Left renal cortex interstitium (tissue), 4 donors: ENCODE measurements at places on chromosomes 1 and 21. TPM values are rescaled to one million over a fixed set of nuclear protein-coding genes. Genes with fewer than 3 reads are reported as not detected.

GRCh38 chr1:24294228-24294672 is 24.9 kb upstream of the GRHL3 start:
- DNase-seq, result peak; percentile 29

DNA sequence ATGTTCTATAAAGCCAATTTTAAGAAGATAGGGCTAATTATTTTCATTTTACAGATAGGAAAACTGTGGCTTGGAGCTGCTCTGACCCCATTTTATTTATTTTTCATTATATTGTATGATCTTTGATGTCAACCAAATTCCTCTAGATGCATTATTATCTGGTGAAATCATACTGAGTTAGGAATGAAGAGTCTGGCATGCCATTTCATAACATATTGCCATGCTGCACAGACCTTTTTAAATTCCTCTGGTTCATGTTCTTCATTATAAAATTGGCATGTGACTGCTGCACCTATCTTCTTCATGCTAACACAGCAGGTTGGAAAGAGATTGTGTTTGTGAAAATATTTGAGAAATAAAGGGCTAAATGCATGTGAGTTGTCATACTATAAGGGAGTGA is 12.7 kb downstream of the PRRX1 start:
- no peak for DNase-seq

DNA sequence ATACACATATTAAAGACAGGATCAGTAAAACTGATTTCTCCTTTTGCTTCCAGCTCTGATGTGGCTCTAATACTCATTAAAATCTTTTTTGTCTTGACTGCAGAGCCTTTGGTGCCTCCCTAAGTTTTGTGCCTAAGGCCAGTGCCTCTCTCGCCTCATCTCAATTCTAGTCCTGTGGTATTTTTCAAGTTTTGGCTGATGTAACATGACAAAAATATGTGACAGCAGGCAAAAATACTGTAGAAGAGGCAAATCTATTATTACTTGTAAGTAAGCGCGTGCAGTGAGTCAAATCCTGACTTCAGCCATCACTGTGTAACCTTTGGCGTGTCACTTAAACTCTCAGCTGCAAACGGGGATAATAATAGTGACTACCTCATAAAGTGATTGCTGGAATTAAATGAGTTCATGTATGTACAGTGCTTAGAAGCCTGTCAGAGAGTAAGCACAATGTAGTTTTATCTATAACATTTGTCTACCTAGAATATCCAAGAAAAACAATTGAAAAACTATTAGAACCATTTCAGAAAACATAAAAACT is 74.0 kb downstream of the MAB21L3 start:
- no peak for DNase-seq

DNA sequence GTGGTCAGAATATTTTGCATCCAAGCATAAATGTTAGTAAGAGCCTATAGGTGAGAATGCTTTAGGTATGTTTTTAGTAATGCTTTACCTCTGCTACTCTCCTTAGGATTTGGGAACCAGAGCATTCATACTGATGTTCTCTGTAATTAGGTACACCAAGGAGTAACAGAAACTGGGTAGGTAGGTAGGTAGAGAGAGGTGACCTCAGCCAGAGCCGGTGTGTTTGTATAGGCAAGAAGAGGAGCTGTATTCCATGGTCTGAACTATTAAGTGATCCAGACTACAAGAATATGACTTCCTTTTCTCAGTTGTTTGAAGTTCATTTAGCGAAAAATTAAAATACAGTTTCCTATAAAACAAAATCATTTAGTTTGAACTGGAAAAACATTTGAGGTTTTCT is 108.5 kb downstream of the SDCCAG8 start:
- DNase-seq, result no peak

GRCh38 chr1:27596261-27596660 is 7.7 kb downstream of the AHDC1 start:
- no peak for DNase-seq

DNA sequence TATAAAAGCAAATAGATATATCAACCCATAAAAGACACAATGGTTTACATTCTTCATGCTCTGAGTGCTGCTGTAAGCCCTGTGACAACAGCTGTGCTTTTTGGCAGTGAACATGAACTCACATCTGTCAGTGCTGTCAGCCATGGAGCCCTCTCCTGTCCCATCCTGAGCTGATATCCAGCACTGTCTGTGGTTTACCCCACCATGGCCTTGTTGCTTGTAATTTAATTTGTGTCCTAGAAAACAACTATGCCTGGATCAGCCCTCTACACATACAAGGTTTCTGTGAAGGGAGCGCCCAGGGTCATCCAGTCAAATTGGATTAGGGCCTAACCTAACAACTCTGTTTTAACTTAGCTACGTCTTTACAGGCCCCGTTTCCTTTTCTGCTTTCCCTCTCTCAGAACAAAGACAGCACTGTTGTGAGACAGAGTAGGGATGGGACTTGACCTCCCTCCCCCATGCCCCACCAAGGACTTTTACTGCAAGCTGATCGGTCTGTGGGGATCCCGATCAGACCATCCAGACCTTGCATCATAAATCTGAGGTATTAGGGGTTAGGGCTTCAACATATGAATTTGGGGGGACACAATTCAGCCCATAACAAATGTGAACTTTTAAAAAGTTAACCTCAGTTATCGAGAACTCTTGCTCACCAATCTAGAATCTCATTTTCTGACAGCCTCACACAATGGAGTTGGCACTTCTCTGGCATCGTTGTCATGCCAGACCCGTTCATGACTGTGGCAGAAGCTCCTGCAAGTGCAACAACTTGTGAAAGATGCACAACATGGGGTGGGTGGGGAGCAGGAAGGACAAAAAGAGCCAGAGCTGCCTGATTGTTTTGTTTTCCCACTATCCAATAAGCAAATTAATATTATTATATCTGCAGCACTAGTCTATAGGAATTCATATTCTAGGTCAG is 16.4 kb upstream of the SLC44A3 start:
- no peak for DNase-seq

DNA sequence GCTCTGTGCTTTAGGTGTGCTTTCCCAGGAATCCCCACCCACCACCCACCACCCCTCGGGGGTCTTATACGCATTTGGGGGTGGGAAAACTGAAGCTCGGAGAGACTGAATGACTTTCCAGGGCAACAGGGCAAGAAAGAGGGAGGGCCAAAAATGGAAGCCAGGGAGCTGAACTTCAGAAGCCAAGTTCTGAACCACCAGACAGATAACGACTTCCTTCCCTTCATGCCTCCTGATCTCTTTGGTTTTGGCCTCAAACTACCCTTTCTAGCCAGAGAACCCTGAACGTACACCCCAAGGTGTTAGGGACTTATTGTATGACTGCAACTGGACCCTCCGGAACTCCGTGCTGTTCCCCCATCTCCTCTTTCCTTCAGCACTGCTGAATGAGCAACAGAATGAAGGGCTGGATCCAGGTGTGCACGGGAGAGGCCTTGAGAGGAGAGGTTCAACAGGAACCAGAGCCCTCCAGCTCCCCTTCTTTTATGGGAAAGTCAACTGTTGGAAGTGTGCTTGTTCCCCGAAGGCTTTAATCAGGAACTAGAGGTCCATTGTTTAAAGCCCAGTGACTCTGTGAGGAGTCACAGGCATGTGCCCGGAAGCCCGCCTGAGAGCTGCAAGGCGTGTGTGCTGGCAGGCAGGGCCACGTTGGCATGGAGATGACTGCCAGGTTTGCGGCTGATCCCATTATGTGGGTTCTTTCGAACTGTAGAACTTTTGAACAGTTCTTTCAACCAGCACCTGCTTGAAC is 3.1 kb downstream of the BACE2 start:
- no peak for DNase-seq

GRCh38 chr1:24417681-24418080 is 2.1 kb downstream of the NIPAL3 start:
- no peak for DNase-seq

DNA sequence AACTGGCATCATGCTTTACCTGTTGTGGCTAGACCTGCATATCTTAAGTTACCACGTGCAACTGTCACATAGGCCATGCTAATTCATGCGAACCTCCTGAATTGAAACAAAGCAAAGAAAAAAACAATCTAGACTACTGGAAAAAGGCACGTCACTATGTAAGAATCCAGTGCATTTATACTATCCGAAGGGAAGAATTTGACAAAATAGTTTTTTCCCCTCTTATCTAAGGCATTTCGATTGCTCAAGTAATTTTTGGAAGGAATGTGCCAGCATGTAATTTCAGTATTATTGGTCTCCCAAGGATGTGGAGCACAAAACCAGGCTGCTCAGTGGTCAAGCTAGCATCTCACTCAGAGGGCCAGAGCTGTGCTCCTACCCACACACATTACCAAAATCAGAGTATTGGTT is 31.5 kb upstream of the C1orf198 start:
- no peak for DNase-seq

- DNase-seq, result no peak
Observed at GRCh38 chr1:101995984-101996745, 561 bp downstream of the OLFM3 start.

DNA sequence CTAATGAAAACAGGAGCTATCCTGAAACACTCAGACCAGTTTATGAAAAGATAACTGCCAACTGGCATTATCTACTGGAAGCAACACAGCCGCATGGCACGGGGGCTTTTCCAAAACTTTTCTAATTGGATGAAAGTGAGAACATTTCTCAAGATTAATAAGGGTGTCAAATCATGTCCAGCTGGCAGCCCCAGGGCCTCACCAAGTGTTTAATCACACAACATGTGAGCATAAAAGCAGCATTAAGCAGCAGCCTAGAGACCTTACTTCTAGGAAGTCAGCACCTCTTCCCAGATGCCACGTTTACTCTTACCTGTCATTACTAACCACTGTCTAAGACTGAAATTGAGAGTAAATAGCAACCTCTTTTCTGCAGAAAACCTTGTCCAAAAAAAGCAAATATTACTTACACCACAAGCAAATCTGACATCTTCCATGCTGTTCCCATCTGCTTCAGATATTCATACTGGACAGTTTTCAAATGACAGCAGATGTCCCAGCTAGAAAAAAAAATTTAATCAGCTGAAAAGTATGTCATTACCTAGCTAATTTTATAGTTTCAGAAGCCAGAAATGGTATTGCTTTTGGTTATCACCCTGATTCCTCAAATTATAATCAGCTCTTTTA is 341.5 kb upstream of the ZP4 start:
- DNase-seq, result no peak

DNA sequence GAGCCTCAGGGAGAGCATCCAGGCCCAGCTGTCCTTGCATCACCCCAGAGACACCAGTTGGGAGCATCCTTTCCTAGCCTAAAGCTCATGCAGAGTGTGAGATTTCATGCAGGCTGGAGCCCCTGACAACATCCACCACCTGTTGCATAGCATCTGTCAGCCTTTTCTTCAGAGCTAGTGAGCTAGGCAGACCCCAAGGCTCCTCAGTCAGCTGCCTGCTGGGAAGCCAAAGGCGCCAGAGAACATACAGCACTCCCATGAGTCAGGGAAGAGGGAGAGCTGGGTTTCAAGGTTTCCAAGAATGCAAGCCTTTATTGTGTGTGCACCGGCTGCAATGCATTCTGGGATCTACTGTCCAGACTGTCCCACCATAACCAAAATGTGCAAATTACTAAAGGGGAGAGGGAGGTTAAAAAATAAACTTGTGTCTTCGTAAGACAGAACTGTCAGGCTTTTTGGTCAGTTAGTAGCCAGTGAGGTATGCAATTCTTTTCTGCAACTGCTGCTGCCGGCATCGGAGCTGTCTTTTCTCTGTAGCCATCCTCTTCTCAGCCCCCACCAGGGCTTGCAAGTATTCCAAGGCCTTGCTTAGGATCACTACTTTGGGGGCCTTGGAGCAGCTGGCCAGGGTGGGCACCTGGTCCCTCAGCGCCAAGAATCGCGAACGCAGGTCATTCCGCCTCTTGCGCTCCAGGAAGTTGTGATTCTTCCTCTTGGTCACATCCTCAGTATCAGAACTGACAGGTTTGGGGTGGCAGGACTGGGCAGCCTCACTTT is 4.6 kb downstream of the MYCL start:
- no peak for DNase-seq

DNA sequence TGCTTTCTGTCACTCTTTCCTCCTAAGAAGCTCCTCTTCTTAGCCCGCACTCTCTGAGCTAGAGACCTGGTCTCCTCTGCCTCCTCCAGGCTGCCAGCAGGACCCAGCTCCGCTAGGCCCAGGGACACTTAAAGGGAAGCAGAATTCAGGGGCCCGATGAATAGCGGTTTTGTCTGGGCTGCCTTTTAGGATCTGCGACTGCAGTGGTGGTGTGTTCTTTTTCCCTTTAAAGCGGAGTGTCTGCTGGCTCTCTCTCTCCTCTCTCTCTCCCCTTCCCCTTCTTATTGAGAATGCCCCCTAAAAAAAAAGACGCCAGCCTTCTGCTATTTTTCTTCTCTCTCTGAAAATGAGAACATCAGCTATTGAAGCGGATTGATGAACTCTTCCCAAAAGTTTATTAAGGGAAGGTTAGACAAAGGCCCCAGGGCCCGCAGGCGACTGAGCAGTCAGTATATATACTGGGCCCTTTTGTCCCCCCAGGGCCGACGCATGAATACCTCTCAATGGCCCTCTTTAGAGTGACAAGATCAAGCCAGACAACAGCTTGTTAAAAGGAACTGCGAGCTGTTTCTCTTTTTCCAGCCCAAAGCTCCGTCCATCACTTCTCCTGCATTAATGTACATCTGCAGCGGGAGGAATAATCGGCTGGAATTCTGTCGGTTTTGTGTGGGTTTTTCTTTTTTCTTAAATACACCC is 27.0 kb downstream of the PAX7 start:
- no peak for DNase-seq

DNA sequence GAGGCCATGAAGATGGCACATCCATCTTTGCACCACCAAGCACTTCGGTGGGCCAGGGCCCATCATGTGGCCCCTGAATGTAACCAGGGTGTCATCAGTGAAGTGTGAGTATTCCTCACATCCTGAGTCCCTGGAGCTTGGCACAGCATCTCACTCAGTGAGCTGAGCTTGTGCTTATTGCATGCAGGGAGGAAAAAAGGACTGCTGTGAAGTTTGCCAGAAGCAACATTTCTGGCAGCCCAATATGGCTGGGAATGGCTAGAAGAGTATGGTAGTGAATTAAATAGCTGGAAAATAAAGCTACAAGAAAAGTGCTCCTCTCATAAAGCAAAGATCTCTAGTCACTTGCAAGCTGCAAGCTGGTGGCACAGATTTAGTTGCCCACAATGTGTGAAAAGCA is 109.3 kb downstream of the TNFSF18 start:
- no peak for DNase-seq

DNA sequence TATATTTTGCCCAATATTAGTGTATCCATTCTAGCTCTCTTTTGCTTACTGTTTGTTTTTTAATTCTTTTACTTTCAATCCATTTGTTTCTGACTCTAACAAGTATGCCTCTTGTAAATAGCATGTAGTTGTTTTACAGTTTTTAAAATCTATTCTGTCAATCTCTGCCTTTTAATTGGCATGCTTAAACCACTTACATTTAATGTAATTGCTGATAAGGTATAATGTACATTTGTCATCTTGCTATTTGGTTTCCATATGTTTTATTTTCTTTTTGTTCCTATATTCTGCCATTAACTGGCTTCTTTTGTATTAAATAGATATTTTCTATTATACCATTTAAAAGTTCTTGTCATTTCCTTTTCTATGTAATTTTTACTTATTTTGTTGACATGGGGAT is 16.2 kb upstream of the MAB21L3 start:
- no peak for DNase-seq

MRPL20 gene
- 112 TPM for polyA plus RNA-seq

GABPA gene
- 40.7 TPM for polyA plus RNA-seq

PIGC gene
- polyA plus RNA-seq, result 49.8 TPM

TNNT2 gene
- polyA plus RNA-seq, result 70.3 TPM

KRTAP19-1 gene
- not detected for polyA plus RNA-seq

CAPN9 gene
- 2.6 TPM for polyA plus RNA-seq

PSMG1 gene
- polyA plus RNA-seq, result 43.2 TPM

MAN1C1 gene
- 20.3 TPM for polyA plus RNA-seq

IGFN1 gene
- 1.1 TPM for polyA plus RNA-seq

S100B gene
- polyA plus RNA-seq, result 4.7 TPM

KPNA6 gene
- 35.9 TPM for polyA plus RNA-seq

DYNLT5 gene
- polyA plus RNA-seq, result 1.7 TPM
